ENCODE measurements at places on chromosomes 12 and 14.
A peak's percentile ranks its signal among the peaks of the same experiment; 100 is the strongest.

DNA sequence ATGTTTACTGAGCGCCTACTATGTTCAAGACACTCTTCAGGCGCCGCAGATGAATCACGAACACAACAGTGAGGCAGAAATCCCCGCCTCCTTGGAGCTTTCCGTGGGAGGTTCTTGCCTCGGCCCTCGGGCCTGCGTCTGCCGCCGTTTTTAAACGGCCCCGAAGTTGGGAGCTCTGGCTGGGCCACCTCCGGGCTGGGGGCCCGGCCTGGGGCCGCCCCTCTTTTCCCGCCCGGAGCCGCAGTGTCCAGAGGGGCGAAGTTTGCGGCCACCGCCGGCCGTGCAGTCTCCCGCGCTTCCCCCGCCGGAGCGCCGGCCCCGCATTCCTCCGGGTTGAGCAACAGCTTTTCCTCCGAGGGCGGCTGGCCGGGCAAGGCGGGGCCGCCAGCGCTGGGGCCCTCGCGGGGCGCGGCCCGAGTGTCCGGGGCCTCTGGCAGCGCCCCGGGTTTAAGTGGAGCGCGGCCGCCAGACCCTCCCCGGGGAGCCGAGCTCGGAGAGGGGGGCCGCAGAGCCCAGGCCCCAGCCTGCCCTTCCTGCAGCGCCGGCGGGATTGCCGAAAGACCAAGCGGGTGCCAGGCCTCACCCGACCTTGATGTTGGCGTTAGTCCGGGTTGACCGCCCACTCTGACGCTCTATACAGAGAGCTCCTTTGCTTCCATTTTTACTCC lies 18.7 kb upstream of the CTDSP2 start:
- peak; percentile 83 for DNase-seq

GRCh38 chr12:67434671-67435370 lies 165.7 kb downstream of the CAND1 start:
- peak; percentile 98 for DNase-seq

DNA sequence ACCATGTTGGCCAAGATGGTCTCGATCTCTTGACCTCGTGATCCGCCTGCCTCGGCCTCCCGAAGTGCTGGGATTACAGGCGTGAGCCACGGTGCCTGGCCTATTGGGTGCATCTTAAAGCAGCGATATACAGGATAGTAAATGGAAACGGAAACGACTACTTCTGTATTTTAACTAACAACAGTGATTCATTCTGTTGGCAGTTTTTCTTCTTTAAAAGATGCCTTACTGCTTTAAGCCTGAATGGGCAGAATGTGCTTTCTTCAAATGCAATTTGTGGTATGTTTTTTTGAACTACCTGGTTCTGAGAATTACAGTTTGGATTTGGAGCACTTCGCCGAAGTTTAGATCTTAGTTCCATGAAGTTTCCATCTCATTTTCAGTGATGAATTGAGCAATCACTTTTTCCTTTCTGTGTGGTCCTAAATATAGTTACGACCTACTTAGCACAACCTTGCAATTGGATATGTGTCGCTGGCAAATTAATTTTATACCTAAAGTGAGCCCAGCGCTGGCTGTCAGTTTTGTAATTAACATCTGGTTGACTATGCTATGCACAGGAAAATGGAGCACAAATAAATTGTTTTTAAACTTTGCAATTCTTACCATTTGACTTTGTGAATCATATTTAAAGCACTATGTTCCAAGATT lies 53.6 kb upstream of the EIF5 start:
- DNase-seq: no peak

DNA sequence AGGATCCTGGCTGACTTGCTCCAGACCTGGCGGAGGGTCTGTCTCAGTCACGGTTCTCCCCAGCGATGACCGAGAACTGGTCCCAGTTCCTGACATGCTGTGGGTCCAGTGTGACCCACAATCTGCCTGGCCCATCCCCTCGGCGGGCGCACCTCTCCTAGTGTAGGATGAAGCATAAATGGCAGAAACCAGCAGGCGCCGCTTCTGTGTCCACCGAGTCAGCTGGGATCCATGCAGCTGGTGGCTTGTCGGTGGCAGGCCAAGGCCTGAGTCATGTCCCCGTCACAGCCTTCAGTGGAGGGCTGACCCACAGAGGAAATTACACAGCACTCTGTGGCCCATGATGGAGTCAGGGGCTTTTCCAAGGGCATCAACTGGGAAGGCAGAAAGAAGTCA lies 38.5 kb downstream of the NFKBIA start:
- DNase-seq: peak; percentile 61

GRCh38 chr14:64118892-64119291 lies 175.3 kb downstream of the ESR2 start:
- DNase-seq: no peak

DNA sequence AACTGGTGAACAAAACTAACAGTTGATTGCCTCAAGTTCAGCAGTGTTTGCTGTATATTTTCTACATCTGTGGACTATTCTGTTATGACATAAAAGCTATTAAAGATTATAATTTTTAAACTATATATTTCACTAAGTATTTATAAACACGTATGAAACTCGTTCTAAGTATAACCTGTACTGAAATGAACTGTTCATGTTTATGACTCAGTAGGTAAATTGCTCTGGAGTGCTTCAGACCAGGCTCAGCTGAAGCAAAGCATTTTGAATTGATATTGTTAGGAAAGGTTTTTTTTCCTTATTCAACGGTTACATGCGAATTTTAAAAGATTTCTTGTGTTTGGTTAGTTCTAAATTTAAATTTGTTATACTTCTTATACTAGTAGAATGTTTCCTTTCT lies 151.3 kb downstream of the RAD51B start:
- no peak for DNase-seq

DNA sequence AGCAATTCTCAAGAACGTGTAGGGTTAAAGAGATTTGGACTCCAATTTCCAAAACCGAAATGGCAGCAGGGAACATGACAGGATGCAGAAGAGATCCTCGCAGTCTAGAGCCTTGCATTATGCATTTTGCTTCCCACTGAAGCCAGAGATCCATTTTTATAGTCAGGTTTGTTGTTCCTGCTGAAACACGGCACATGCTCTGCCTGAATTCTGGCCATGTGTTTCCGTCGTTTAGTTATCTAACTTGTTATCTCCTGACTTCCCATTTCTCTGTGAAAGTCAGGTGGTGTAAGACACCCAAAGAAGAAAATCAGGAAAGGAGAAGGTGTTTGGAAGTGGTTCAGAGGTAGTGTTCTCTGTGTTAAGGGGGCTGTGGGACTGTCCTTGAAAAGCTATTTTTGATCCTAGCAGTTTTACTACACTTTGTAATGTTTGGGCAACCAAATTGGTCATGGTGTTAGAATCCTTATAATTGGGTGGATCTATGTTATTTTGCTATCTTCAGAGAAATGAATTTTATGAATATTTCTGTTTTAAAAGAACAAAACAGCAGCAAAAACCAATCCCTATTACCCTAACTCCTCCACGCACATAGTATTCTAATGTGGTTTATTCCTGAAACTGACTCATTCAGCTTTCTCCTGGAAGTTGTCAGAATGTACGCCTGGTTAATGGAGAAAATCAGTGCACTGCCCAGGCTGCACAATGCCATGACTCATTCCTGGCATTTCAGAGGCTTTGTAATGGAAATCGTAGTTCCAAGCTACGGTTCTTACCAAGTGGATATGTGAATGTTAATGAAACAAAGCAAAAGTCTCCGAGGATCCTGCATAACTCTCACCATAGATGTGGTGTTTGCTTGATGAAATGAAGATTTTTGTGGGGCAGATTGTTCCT lies 110.1 kb downstream of the SAMD4A start:
- peak; percentile 97 for DNase-seq

DNA sequence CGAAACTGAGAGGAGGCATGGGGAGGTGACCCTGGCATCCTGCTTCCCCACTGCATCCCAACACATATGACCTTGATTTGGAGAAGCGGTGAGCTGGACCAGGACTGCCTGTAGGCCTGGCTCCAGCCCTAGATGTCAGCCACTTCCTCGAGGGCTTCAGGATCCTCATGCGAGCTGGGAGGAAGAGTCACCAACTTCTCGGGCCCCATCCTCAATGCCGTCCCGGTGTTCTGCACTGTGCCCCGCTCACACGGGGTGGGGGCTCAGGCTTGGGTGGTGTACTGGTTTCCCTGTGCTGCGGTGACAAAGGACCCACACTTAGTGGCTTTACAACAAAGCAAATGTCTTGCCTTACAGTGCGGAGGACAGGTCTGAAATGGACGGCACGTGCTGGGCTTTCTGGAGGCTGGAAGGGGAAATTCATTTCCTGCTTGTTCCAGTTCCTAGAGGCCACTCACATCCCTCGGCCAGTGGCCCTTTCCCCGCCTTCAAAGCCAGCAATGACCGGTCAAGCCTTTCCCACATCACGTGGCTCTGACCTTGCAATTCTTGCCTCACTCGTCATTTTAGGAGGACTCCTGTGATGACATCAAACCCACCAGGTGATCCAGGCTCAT lies 298.1 kb upstream of the RTL1 start:
- no peak for DNase-seq

- peak; percentile 65 for DNase-seq
Observed at GRCh38 chr14:34851395-34851794, 23.8 kb downstream of the BAZ1A start.

DNA sequence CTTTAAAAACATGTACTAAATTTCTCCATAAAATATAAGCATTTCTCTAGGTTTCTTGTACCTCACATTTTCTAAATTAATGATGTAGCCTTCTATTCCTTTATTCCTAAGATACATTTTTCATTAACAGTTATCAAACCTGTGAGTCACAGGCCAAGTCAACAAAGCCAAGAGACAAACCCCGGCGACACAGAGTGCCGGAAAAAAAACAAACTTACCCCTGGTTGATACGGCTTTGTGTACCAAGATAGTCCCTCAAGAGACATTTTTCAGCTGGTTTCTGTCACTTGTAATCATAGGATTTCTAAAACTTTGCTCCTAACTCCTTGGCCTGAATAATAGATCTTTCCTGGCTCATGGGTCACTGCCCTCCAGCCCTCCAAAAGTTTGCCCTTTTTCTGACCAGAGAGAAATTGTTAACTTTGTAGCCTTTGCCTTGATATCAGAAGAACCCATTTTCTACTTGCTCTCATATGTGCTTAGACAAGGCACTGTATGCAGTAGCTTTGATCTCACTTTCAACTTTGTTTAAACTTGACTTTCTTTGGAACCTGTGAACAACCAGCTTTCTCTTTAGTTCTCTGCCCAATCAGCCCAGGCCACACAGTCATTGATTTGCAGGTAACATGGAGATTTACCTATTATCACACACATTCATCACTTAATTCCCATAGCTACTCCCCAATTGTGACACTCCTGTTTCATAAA lies 172.2 kb downstream of the PRKD1 start:
- DNase-seq: peak; percentile 34

GRCh38 chr12:68798882-68799234 lies 9.1 kb upstream of the MDM2 start:
- no peak for DNase-seq

DNA sequence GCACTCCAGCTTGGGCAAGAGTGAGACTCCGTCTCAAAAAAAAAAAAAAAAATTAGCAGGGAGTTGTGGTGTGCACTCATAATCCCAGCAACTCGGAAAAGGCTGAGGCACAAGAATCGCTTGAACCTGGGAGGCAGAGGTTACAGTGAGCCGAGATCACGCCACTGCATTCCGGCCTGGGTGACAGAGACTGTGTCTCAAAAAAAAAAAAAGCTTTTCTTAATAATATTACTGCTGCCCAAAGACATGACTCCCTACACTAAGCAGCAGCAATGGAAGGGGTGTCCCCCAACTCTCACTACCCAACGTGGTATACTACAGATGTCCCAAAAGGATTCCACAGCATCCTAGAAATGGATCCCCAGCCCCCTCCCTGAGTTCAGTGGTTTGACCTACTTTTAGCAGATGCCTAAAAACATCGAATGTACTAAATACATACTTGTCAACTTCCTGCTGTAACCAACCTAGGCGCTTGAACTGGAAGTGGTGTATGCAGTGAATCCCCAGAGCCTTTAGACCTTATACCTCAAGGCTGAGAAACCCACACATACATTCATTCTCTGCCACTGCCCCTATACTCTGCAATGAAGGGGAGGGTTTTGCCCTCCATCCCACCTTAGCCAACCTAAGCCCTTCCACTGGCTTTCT lies 8.5 kb upstream of the FKBP11 start:
- DNase-seq: no peak

DNA sequence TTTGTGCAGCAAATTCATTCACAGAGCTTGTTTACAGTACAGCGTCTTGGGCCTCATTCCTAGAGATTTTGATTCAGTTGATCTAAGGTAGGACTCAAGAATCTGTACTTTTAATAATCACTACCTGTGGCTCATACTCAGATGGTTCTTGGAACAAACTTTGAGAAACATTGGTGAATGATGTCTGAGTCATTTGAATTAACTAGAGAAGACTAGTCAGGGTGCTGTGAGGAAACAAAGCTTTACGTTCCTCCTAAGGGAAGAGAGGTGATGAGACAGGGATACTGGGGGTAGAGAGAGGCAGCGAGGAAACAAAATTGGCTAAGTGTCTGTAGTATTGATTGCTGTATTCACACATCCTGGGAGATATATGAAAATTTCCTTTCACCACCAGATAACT lies 109.4 kb downstream of the SLC15A5 start:
- DNase-seq: no peak

DNA sequence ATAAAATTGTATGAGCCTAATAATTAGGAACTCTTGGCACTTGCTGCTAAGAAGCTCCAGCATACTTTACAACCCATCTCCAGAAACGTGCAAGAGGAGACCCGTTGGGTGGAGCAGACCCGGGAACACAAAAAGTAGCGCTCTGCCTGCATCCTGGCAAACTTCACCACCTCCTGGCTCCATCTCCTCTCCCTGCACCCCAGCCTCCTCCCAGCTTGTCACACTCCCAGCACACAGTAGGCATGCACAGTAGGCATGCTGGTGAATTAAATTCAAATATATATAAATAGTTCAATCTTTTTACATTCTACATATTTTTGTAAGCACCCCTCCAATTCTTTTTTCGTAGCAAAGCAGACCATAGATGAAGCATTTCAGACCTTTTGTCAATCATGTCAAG lies 1.2 kb downstream of the VSIG10 start:
- DNase-seq: no peak

DNA sequence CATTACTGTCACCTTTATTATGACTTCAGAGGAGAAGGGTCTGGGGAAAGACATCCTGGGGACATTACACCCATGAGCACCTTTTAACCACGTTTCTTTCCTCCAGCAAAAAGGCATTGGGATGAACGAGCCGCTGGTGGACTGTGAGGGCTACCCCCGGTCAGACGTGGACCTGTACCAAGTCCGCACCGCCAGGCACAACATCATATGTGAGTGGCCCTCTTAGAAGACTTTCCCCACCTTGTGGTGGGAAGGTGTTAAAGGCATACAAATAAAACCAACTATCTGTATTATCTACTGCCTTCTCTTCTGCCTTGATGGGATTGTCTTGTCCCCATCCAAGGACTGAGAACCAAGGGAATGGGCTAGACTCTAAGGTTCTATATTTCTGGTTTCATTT lies 6.0 kb downstream of the PSMD9 start:
- peak; percentile 36 for DNase-seq

Data from fibroblast of skin of back (primary cell).